NCI-H1930 (cell line): ENCODE measurements at places on chromosomes 6 and 20.

DNA sequence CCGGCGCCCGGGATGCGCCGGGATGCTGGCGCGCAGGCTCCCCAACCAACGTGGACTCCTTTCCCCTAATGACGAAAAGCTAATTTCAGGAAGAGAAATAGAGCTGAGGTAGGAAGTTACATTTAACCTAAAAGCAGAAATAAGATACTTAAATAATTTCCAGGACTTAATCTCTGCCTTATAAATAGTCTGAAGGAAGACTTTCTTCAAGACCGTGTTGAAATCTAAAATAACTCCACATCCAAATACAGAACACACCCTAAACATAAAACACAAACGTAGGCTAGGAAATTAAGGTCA lies 1.3 kb downstream of the ASF1A start:
- no peak for DNase-seq

DNA sequence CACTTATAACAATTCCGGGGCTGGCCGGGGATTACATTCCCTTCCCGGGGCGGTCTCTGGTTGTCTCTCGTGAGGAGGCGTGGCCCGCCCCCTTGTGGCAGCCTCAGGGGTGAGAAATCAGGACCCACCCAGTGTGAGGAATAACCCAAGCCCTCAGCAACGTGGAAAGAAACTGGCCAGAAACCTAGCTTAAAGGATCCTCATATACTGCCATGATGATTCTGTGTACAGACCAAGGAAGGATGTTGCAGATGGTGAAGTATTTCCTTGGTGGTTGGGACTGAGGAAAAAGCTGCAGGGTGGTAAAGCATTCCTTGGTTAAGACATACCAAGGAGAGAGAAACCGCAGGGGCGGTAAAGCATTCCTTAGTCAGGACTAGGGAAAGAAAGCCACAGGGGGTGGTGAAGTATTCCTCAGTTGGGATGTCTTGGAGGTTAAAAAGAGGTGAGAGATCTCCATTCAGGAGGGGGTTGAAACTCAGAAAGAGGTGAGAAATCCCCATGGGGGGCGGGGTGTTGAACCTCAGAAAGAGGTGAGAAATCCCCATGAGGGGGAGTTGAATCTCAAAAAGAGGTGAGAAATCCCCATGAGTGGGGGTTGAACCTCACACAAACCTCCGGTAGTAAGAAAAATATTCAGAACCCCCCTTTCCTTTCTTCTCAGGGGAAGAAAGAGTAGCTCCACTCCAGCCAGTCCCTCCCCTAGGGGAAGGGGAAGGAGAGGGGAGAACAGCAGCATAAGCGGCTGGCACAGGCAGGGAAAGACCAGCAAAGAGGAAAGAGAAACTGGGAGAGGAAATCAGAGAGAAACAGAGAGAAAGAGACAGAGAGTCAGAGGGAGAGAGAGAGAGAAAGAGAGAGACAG lies 238.1 kb downstream of the RNGTT start:
- DNase-seq = no peak

GRCh38 chr6:25137916-25138232 lies 141.3 kb upstream of the CARMIL1 start:
- DNase-seq = no peak

DNA sequence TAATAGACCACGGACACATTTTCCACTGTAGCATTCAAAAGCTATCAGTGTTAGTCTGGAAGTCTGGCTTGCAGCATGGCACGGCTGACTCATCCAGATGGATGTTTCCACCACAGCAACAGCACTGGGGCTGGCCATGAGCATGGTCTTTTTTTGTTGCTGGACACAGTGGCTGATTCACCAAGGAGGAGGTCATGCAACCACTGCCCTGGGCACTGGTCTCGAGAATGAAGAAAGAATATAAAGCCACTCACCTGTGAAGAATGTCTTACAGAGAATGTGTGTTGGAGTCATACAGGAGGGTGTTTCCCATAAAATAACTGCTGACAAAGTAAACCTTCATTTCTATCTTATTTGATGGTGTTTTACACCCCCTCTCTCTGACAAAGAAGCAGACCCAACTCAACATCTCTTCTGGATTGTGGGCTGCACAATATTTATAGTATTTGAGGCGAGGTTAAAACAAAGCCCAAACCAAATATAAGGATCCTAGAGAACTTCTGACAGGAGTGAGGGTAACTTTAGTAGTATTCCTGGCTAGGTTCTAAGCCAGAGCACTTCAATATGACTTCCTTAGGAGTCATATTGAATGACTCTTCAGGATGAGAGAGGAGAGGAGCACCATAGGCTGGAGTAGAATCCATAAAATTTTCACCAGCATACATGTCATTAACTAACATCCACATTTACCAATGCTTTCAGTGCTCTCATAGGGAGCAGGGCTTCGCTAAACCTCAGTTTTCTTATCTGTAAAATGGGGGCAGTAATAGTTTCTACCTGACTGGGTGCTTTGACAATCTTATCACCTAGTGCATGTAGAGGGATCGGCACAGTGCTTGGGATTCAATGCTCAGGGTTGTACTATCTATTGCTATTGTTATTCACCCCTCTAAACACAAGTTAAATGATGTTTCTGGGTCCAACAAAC lies 121.4 kb downstream of the KIF13A start:
- DNase-seq = no peak

- no peak for DNase-seq
Measured at GRCh38 chr6:152746172-152746553, 4.4 kb upstream of the VIP start.

DNA sequence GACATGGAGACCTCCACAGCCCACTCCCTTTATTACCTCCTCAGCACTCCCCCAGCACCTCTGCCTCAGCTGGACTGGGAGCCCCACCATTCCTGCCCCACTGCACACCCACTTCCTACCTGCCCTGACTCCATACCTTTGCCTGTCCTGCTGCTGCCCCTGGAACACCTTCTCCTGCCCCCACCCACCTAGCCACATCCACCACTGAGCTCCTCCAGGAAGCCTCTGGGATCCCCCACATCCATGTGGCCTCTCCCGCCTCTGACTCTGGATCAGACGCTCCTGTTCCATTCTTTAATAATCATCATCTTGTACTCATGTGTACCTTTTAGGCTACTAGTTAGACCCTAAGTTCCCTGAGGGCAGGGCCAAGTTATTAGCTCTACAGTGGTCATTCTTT lies 2.2 kb upstream of the SDCBP2 start:
- no peak for DNase-seq

GRCh38 chr20:23272176-23273029 lies 78.2 kb upstream of the NXT1 start:
- no peak for DNase-seq
